Stimulated activated naive CD4-positive, alpha-beta T cell treated with Interleukin-2 at 50 U/mL for 16 hours (primary cell): ENCODE measurements at places on chromosomes 5 and 9.

- DNase-seq = no peak
Measured at GRCh38 chr9:136111910-136112309, 6.8 kb downstream of the TMEM250 start.

GRCh38 chr5:4758550-4758949 lies 381.6 kb upstream of the ADAMTS16 start:
- DNase-seq = no peak

GRCh38 chr5:10679336-10679988 lies 81.6 kb downstream of the DAP start:
- DNase-seq = no peak

DNA sequence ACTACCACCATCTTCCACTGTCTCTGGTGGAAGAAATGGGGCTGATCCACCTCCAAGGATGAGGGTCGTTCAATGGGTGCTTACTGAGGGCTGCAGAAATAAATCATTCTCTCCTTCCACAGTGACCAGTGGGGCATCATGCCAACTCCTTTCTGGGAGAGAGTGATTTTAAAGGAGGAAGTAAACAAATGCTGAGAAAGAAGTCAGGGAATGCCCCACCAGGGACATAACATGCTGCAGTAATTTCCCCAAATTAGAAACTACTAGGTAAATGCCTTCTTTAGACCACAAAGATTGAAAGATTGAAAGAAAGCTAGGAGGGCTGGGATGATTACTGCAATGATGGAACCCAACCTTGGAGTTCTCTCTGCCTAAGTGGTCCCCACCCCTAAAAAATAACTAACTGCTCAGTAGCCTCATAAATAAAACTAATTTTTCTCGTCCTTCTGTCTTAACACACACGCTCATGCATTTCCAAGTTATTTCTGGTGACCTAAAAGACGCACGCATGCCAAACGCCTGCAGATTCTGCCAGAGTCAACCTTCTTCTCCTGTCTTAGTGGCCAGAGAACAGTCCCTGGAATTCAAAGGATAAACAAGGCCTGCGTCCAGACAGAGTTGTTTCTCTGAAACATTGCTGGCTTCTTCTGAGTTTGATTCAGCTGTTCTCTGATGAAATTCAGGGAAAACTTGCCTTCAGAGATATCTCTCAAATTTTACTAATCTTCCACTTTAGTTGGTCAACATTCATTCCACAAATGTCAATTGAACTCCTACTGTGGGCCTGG lies 250.0 kb downstream of the NR3C1 start:
- no peak for DNase-seq

DNA sequence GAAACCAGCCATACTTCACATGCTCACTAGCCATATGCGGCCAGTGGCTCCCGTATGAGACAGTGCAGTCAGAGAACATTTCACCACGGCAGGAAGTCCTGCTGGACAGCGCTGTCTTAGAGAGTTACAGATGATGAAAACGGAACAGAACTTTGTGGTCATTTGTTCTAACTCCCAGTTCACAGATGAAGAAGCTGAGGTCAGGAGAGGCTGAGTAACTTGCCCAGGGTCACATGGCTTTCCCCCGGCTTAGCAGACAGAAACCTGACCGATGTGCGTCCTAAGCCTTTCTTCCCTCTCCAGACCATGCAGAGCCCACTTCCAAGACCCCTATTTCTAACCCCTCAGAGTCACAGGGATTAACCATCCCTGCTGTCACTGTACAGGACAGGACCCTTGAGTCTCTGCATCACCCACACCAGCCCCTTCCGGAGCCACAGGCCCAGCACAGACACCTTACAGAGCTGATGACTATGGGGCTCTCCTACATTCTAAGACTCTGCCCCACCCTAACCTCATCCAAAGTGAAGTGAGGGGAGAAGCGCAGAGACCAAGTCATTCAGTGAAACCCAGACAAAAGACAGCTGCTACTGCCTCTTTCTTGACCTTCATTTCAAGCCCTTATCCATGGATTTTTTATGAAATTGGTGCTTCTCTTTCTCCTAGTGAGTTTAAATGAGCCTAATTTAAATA lies 86.9 kb downstream of the PTPN3 start:
- DNase-seq = no peak

DNA sequence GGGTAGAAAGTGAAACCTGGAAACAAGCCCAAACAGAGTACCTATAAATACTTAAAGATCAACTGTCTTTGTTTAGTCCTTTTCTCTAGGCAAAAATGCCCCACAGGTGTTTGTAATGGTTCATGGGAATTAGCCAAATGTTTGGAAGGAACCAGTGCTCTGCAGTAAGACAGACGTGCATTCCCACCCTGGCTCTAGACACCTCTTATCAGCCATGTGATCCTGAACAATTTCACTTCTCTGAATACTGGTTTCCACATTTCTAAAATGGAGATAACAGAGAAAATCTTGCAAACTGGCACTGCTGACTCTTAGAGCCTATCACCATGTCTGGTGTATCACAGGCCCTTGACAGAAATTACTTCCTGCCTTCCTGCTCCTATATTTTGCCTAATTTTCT lies 30.0 kb downstream of the GLIS3 start:
- no peak for DNase-seq

DNA sequence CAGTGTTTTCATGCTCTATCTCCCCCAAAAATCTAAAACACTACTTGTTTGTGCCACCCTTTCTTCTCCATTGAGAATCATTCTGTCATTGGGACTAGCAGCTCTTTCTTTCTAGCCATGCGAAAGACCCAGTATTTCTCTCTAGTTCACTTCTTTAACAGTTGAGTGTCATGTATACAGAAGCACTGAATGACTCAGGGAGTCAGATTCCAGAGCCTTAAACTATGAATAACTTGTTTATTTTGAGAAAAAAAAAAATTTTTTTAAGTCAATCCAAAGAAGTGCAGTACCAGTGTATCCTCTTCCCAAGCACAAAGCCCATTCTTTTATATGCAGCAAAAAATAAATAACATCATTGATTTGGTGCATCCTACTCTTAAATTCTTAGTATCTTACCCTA lies 415.4 kb upstream of the GRAMD2B start:
- no peak for DNase-seq

GRCh38 chr9:125761676-125762450 lies 14.7 kb downstream of the PBX3 start:
- no peak for DNase-seq

DNA sequence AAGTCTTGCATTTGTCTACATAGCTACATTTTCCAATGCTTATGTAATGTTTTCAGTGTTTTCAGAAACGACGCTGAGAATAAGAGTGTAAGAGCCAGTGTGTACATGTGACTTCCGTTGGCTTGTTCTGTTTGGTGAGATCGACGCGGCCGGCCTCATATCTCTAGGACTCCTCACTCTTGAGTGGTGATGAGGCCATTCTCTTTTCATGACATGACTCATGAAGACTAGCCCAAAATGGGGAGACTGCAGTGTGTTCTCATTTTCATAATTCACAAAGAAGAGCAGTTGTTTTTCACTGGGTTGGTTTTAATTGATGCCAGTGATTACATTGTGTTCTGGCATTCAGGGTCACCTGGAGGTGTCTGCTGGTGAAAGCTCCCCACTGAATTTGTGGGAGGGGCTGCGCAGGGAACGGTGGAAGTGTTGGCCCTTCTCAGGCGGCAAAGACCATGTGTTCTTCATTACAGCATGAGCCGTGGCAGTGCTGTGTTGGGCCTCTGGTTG lies 131.5 kb upstream of the OTULINL start:
- DNase-seq = peak; percentile 13

- DNase-seq = no peak
Measured at GRCh38 chr5:135705141-135705631, 126.4 kb upstream of the CXCL14 start.

DNA sequence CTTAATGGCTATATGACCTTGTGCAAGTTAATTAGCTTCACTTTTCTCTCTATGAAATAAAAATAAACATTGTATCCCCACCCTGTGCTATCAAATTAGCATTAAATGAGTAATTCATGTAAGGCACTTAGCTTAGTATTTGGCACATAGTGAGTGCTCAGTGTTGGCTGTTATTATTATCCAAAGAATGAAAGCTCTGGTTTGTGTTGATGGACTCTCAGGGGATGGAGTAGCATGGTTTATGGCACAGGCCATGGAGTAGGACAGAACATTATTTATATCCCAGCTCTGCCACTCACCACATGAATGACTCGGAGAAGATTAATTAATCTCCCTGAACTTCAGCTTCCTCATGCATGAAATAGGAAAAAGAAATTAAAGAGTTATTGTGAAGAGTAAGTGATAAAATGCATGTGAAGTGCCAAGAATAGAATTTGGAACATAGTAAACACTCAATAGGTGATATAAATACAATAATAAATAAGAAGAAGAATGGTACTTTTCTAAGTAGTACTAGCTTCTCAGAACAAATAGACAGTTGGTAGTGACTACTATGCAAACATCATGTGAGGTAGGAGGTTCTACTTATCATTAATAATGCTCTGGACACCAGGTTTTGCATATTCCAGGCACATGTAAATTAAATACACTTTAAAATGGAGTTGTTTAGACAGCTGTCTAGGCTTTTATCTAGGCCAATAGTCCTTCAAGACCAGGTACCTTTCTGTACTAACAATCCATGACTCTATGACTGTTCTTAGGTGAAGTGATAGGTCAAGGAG lies 146.4 kb downstream of the GRIA1 start:
- no peak for DNase-seq

- no peak for DNase-seq
Measured at GRCh38 chr5:137105351-137106035, 393.6 kb downstream of the SPOCK1 start.

DNA sequence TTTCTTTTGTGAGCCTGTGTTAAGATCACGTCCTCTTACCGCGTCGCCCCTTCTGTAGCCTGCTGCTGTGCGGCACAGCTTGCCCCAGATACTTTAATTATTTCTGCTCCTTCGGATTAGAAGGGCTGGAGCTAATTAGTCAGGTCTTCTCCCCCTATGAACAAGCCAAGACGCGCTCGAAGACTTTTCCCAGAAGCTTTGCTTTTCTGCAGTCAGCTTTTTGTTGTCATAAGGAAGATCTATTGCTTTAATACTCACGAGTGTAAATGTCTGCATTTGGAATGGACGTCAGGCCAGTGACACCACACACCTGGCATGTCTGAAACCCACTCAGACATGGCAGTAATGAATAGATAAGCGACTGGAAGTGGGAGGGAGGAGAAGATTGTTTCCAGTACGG lies 37.0 kb downstream of the PRUNE2 start:
- DNase-seq = no peak

- DNase-seq = no peak
Measured at GRCh38 chr5:126852841-126853271, 75.9 kb downstream of the LMNB1 start.

- DNase-seq = no peak
Measured at GRCh38 chr9:120610975-120611689, 31.2 kb upstream of the CDK5RAP2 start.

- DNase-seq = no peak
Measured at GRCh38 chr5:79982136-79982535, 8.9 kb downstream of the MTX3 start.

- peak; percentile 43 for DNase-seq
Measured at GRCh38 chr9:129584136-129584535, 36.8 kb downstream of the C9orf50 start.

DNA sequence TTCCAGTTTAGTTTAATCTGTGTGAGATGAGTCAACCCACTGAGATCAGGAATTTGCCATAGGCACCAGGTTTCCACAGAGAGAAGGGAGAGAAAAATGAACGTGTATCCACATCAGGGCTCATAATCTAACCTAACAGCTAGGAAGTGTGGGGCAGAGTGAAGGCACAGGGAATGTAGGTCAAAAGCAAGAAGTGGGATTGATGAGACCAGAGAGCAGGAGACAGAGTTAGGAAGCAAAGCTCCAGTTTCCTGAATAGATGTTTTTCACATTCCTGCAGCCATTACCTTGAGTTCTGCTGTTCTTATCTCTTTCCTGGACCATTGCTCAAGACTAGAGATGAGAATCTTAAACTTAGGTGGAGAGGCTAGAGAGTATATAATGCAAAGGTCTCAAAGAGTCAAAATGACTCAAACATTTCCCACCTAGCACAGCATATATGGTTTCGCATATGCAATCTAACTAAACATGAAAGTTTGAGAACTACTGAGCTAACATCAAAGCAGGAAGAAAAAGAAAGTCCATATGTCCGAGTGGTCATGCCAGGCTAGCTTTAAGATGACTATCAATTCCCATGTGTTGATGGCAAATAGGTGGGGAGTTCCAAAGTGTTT lies 41.1 kb upstream of the GNAQ start:
- DNase-seq = no peak

- no peak for DNase-seq
Measured at GRCh38 chr5:173831196-173831914, 56.8 kb upstream of the CPEB4 start.

DNA sequence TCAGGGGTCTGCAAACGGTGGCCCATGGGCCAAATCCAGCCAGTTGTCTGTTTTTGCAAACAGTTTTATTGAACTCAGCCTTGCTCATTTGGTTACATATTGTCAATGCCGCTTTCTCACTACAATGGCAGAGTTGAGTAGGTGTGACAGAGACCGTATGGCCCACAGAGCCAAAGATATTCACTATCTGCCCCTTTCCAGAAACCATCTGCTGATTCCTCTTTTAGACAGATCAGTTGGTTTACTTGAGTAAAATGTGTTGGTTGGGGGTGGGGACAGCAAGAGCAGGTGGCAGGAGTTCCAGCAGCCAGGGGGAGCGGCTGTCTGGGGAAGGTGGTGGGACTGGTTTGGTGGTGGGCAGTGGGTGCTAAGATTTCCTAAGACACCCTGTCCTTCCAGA lies 54.8 kb downstream of the COL27A1 start:
- DNase-seq = no peak

DNA sequence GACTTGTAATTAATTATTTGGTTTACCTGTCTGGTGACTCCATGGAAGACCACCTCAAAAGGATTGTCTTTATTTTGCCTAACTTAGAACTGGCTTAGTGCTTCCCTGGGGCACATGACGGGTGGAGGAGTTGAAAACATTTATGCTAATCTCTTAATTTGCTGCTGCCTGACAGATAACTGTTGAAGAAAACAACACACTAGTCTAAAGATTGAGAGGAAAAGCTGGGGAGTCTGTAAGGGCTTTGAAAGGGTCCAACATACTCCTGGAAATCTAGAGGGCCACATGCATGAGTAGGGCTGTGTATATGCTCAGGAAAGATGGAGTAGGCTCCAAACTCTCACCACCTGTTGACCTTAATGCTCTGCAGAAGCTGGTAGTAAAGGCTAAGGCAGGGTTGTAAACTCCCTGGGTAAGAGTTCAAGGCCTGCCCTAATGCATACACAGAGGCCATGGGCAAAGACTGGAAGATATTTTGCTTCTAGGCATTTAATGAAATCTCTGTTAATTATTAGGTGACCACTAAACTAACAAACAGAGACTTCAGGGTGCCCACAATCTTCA lies 40.7 kb downstream of the NR3C1 start:
- DNase-seq = no peak
